ENCODE measurements at places on chromosomes 12 and 14.

- DNase-seq, result no peak
These were observed 6.1 kb downstream of the METTL3 start for GRCh38 chr14:21505012-21505553.

- no peak for DNase-seq
These were observed 67.9 kb downstream of the BMP4 start for GRCh38 chr14:53888535-53889386.

DNA sequence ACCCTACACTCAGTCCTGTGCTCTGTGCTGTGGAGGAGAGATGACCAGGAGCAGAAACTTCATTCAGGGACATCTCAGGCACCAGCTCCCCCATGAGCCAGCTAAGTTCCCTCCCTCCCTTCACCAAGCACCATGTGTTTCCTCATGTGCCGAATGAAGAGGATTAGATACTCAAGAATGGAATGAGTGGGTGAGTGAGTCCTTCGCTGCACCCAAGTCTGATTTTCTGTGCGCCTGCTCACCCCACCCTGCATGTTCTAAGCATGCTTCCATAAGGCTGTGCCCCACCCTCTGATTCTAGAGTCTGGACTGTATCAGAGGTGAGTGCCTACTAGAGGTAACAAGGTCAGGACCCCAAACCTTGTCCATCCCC lies 12.1 kb downstream of the SERPINA5 start:
- DNase-seq, result no peak

DNA sequence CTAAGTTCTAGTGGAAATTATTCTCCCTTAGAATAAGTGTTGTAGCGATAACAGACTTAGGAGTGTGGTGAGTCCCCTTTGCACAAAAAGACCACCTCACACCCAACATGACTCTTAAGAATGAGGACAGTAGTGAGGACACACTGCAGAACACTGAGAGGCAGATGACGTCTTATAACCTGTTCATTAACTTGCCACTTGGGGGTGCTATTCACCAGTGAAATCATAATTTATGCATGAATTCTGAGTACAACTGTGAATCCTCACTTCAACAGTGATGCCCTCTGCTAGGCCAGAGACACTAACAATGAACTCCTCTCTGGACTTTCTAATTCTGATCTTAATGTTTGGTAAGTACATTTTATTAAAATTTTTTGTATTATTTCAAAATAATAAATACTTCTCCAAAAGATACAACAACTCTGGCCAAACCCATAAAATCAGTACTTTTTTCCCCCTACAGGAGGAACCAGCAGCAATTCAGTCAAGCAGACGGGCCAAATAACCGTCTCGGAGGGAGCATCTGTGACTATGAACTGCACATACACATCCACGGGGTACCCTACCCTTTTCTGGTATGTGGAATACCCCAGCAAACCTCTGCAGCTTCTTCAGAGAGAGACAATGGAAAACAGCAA lies 274.7 kb downstream of the DAD1 start:
- no peak for DNase-seq

DNA sequence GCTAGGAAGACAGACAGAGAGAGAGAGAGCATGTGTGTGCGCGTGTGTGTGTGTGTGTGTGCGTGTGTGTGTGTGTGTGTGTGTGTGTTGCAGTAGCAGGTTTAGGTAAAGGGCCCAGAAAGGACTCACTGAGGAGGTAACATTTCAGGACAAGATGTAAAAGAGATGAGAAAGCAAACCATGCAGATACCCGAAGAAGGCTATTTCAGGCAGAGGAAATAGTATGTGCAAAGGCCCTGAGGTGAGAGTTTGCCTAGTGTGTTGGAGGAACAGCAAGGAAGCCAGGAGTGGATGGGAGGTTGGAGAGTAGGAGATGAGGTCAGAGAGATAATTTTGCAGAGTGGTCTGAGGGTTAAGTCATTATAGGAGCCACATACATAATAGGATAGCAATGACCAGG lies 754.3 kb upstream of the TBX3 start:
- DNase-seq, result no peak

GRCh38 chr12:106136263-106136662 lies 2.5 kb downstream of the NUAK1 start:
- peak; percentile 35 for DNase-seq

DNA sequence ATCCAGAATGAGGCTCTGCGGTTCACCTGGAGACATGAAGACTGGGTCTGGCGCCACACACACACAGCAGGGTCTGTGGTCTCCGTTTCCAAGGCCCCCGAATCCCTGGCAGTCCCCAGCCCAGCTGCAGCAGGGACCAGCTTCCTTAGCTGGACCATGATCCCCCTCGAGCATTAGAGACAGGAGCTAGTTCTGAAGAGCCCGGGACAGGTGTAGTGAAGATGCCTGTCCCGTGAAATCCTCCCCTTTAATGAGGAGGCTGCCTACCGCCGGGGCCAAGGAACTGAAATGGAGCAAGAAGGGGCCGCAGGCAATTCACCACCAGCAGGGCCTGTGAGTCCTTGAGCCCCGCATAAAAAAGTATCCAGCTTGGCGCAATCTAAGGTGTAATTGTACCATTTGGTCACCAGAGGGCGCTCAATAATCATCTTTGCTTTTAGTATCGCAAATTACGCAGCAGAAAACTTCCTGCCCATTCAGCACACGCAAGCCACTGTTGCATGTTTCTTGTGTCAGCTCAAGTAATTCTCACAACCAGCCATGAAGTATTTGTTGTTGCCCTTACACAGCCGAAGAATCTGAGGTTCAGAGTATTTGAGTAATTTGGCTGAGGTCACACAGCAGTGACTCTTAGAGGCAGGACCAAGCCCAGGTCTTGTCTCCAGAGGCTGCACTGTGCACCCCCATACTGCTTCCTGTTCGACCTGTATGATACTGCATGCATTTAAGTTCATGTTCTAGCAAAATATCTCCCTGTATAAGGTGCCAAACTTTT lies 54.3 kb upstream of the PPP2R5C start:
- peak; percentile 28 for DNase-seq

DNA sequence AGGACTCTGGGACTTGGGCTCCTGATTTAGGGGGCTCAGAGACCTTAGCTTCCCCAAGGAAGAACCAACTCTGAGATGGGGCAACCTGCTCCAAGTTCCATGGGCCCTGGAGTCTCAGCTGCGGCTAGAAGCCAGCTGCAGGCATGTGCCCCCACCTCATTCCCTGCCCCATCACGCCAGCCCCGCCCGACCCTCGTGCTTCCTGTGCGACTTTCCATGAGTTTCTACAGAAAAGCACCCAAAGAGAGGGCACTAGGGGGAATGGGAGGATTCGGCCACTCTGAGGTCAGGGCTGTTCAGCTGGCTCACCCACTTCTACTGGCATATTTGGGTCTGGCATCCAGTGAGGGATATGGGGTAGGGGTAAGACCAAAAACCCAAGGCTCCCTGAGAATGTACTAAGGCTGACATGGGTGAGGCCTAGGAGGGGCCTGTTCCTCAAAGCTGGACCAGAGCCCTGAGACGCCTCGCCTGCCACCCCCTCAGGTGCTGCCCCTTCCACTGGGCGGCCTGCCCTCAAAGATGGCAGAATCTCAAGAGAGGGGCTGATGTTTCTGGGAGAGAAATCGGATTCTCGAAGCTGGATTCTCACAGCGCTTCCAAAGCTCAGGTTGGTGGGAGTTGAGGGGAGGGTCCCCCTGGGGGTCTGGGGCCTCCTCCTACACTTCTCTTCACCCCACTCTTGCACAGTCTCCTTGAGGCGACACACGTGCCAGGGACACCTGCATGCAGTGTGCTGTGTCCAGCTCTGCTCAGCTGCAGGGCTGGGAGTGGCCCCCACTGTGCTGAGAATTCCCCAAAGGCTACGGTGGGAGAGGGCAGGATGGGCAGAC lies 22.1 kb downstream of the FAIM2 start:
- no peak for DNase-seq

DNA sequence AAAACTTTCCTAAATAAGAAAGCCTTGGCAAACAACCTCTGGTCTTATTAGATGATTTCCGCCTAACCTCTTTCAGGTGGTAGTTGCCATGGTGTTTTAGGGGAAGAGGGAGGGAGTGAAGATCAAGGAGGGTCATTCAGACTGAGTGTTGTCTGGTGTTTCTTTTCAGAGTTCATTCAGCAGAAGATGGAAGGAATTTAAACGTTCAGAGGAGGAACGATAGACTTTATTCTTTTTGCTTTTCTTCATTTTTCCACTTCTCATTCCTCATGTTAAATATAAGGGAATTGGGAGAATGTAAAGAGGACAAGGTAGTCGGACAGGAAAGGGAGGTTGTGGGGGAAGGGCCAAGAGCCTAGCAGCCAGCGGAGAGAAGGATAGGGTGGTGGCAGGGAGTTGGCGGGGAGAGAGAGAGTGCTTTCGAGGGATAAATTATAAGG lies 17.4 kb upstream of the SALL2 start:
- no peak for DNase-seq

DNA sequence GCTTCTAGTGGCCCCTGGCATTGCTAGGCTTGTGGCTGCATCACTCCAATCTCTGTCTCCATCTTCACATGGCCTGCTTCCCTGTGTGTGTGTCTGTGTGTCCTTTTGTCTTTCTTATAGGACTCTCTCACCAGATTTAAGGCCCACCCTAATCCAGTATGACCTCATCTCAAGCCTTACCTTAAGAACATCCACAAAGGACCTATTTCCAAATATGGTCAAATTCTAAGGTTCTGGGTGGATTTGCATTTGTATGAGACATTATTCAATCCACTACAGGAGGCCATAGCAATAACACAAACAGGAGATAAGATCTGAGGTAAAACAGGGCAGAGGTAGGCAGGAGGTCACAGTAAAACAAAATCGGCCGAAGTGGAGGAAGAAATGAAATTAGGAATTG lies 375.9 kb downstream of the BTG1 start:
- no peak for DNase-seq

DNA sequence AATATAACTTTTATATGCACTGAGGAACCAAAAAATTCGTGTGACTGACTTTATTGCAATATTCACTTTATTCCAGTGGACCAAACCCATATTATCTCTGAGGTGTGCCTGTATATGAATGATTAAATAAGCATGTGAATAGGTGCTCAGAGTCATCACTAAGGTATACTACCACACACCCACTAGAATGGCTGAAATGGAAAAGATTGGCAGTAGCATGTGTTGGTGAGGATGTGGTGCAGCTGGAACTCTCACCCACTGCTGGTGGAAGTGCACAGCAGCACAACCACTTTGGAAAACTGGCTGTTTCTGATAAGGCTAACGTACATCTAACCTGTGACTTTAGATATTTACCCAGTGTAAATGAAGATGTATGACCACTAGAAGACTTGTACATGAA lies 36.8 kb downstream of the GOLGA5 start:
- DNase-seq, result no peak

- no peak for DNase-seq
These were observed 182.5 kb downstream of the PHETA1 start for GRCh38 chr12:111186347-111186746.

DNA sequence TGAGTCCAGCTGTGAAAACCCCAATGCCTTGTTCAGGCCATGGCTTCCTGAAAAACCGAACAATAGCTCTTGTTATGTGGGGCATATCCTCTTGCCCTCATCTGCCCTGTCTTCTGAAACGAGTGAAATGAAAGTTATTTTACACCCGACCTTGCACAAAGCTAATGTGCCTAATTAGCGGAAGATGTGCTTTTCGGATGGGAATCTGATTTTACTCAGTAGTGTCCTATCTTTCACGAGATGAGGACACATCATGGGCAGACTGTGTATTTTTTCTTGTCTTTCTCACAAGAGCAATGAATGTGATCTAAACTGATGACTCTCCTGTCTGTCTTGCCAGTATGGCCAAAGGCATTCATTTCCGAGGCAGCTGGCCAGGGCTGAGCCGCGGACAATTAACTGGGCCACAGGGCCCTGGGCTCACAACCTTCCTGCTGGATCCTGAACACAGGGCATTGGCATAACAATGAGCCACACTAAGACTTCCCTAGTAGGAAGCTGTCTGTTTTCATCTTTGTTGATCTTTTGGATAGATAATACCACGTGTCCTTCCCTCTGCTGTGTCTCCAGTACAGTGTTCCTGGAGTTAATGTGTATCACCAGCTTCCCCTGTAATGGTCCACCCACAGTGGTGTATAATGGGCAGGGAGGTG lies 86.0 kb upstream of the HIF1A start:
- DNase-seq, result no peak

- no peak for DNase-seq
These were observed 17.5 kb downstream of the AREL1 start for GRCh38 chr14:74695406-74695805.

- DNase-seq, result no peak
These were observed 24.7 kb downstream of the CLMN start for GRCh38 chr14:95294834-95295599.

GRCh38 chr14:79177106-79177505 lies 1006.9 kb downstream of the NRXN3 start:
- DNase-seq, result no peak

DNA sequence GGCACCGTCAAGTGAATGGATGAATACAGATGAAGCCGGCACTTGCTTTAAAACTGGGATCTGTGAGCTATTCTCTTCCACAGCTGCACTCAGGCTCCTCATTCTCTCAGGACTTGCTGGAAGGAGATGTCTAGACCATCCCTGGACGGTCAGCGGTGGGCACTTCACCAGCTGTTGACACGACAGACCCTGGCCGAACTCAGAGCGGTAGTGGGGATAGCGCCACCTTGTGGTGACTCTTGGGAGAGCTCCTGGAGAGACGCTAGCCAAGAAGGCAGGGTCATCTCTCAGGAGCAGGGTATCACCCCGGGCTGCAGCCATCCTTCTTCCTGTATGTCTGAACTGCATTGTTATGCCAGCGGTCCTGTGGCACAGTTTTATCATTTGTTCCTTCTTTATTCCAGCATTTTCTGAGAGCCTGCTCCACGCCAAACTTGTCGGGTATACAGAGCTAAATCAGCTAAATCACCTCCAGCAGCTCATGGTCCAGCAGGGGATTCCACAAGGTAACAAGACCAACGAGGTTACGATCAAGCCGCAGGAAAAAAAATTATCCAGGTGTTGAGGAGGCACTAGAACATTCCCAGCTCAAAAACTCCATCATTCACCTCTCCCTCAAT lies 10.0 kb downstream of the WNT1 start:
- peak; percentile 56 for DNase-seq

GRCh38 chr12:54294953-54295566 lies 5.8 kb downstream of the NFE2 start:
- DNase-seq, result no peak

GRCh38 chr12:130101370-130101769 lies 60.9 kb upstream of the FZD10 start:
- DNase-seq, result no peak

GRCh38 chr12:120539303-120539702 lies 5.1 kb downstream of the RNF10 start:
- no peak for DNase-seq

DNA sequence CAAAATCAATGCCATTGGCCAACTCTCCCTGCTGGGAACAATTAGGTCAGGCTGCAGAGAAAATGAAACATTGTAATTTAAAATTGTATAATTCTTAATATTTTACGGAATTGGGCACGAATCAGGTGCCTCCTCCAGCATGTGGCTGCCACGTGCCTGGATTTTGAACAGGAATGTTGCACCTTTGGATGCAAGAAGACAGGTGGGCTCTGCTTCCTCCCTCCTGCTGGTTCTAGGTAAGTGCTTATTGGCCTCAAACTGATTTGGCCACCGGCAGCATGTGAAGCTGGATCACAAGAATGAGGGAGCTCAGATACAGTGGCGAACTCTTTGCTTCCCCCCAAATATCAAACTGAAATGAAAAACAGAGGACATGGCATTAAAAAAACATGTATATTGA lies 1559.9 kb upstream of the FLRT2 start:
- DNase-seq, result no peak

- no peak for DNase-seq
These were observed 51.7 kb downstream of the PPFIBP1 start for GRCh38 chr12:27575762-27576118.

All from activated T-helper 1 cell treated with Interleukin-2 at 50 U/mL for 16 hours (primary cell).